ENCODE measurements at places on chromosomes 12 and 14. TPM values are rescaled to one million over a fixed set of nuclear protein-coding genes. Genes with fewer than 3 reads are reported as not detected.

DNA sequence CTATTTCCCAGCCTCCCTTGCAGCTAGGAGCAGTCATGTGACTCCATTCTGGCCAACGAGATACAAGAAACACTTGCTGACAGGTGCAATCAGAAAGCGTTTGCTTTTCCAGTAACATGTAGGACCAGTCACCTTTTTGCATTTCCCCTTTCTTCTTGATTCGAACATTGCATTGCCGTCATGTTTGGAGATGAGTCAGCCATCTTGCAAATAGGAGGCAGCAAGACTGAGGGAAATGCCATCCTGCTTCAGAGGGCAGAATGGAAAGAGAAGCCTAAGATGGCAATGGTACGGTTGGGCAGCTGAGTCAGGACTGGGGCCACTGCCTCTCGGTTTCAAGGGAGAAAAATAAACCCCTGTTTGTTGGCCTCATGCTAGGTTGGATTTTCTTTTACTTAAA lies 34.5 kb upstream of the GPR132 start:
- H3K27me3 ChIP-seq: peaks cover 24% of the 10 kb centered on the region
- H3K27ac ChIP-seq: no peak overlapping the region
- no peak for DNase-seq
- no peaks in the 10 kb centered on the region for H3K4me1 ChIP-seq

- no peak overlapping the region for H3K27ac ChIP-seq
- H3K36me3 ChIP-seq: no peaks in the 10 kb centered on the region
- no peak for DNase-seq
Observed at GRCh38 chr12:128068211-128068610, 198.8 kb upstream of the TMEM132C start.

DNA sequence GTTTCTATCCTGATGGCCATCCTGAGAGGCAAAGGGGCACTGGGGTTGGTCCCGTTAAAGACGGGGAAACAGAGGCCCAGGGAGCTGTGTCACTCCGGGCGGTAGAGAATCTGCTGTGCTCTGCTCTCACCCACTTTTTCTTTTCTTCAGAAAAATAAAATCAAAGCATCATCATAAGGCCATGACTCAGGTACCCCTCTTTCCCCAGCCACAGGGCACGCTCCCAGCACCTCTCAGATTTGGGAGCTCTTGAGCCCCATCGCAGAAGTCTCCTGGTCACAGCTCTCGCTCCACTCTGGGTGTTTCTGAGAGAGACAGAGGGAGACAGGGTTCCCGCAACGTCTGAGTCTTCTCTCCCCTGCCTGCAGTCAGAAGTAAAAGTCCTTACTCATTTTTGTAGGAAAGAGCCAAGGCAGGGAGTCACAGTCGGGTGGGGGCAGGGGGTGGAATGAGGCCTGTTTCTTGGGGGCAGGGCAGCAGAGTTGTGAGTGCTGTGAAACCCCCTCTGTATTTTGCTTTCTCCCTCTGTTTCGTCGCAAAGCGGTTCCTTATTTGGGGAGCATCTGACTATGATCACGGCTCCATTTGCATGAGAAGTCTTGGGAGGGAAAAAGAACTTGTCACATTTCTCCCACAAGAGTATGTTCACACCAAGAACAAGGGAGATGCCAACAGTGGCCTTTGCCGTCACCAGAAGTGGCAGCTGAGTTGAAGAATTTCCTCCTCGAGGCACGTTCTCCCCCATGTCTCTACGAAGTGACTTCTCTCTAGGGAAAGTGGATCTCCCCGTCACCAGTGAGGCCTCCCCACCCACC lies 139.0 kb downstream of the BCL11B start:
- no peak overlapping the region for H3K27ac ChIP-seq
- no peak for DNase-seq
- H3K4me3 ChIP-seq: no peak overlapping the region
- peaks cover 3% of the 10 kb centered on the region for H3K4me1 ChIP-seq
- no peaks in the 10 kb centered on the region for H3K27me3 ChIP-seq

DNA sequence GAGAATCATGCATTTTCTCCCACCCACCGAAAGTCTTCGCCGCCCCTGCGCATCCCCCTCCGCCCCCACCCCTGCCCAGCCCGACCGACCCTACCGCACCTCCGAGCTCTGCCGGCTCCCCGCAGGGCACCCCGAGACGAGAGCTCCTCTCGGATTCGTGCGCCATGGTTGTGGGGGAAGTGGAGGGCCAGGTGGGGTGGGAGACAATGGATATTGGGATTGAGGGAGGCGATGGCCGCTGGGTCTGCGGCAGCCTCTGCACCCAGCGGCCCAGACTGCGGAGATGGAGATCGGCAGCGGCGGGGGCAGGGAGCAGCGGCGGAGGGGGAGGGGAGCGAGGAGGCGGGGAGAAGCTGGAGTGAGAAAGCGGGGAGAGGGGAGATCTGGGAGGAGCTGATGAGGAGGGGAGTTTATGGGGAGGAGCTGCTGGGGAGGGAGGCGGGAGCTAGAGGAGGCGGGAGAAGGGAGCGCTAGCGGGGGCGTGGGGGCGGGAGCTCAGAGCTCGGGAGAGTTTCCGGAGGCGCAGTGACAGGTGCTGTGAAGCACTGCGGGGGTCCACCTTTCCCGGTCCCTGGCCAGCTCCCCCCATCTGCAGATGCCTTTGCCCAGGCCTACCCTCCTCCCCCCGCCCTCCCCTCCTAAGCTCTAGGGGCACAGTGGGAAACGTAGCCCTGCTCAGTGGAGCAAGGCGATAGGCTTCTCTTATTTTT lies at the start of gene SALL2:
Gene SALL2 (minus strand): TSS at position 385 of the 710 bp plus-strand sequence. CDS start 219 bp downstream, at position 166.
- peak within 1 kb of the TSS; percentile 74 for H3K4me3 ChIP-seq
- H3K4me1 ChIP-seq: peaks cover 77% of the 10 kb centered on the region
- H3K27ac ChIP-seq: peak within 1 kb of the TSS; percentile 100
- no peaks in the 10 kb centered on the region for H3K27me3 ChIP-seq
- DNase-seq: peak; percentile 98

- H3K36me3 ChIP-seq: no peaks in the 10 kb centered on the region
- DNase-seq: no peak
- no peaks in the 10 kb centered on the region for H3K4me1 ChIP-seq
- H3K27me3 ChIP-seq: no peaks in the 10 kb centered on the region
Observed at GRCh38 chr12:67539329-67539728, 109.2 kb upstream of the DYRK2 start.

GRCh38 chr14:100406505-100407131 lies 83.5 kb downstream of the SLC25A47 start:
- H3K4me3 ChIP-seq: no peak overlapping the region
- H3K36me3 ChIP-seq: no peaks in the 10 kb centered on the region
- H3K27ac ChIP-seq: no peak overlapping the region

FMNL3 gene
- total RNA-seq: 24.0 TPM

GRCh38 chr12:115758183-115758582 lies 519.3 kb downstream of the MED13L start:
- peak overlapping the region; percentile 4 for H3K27ac ChIP-seq
- H3K36me3 ChIP-seq: no peaks in the 10 kb centered on the region
- peaks cover 49% of the 10 kb centered on the region for H3K4me1 ChIP-seq
- DNase-seq: no peak
- no peak overlapping the region for H3K4me3 ChIP-seq

GRCh38 chr12:108640802-108641445 lies 7.2 kb upstream of the SELPLG start:
- H3K4me1 ChIP-seq: peaks cover 38% of the 10 kb centered on the region
- no peak overlapping the region for H3K27ac ChIP-seq
- H3K27me3 ChIP-seq: no peaks in the 10 kb centered on the region
- H3K36me3 ChIP-seq: no peaks in the 10 kb centered on the region
- DNase-seq: no peak

DNA sequence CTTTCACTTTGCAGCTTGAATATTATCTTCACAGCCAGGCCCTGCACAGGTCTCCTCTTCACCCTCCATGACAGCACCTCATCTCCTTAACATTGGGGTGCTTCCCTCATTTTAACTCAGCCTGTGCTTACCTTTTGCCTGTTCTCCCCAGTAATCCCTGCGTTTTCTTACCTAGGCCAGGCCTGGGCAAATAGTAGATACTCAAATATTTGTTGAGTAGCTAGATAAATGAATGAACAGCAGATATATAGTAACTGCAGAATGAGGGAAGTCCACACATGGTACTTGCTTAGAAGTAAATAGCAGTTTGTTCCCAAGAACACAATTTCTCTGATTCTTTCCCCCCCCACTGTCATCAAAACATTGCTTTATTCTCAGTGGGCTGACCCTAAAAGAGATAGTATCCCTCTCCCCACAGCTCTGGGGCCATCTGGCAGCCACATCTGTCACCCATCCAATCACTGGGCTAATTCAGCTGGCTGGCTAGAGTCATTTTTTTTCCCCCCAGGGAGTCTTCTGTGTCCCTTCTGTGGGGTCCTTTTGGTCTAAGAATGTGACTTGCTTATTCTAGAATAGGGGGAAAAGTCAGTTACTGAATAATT lies 43.2 kb downstream of the APPL2 start:
- DNase-seq: no peak
- H3K4me3 ChIP-seq: no peak overlapping the region
- no peak overlapping the region for H3K27ac ChIP-seq
- peaks cover 4% of the 10 kb centered on the region for H3K36me3 ChIP-seq
